Karpas-422 (cell line): ENCODE measurements at places on chromosomes 6 and 20.

GRCh38 chr6:32139590-32139989 is 9.5 kb upstream of the FKBPL start:
- no peak for DNase-seq

DNA sequence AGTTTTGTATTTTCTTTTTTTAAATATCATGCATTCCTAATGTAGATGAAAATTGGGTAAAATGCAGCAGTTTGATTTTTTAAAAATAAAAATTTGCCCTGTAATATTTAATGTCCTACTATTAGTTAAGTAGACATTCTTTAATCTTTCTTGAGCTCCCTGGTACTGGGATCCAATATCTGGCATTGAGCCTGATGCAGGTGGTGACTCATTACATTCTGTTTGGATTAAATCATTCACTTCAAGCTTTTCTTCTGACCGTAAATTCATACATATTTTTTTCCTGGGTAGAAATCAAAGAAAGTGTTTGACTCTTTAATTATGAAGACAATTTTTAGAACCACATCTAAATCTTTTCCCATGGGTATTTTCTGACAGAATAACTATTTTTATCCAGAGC is 768.8 kb upstream of the SLC35B3 start:
- no peak for DNase-seq

DNA sequence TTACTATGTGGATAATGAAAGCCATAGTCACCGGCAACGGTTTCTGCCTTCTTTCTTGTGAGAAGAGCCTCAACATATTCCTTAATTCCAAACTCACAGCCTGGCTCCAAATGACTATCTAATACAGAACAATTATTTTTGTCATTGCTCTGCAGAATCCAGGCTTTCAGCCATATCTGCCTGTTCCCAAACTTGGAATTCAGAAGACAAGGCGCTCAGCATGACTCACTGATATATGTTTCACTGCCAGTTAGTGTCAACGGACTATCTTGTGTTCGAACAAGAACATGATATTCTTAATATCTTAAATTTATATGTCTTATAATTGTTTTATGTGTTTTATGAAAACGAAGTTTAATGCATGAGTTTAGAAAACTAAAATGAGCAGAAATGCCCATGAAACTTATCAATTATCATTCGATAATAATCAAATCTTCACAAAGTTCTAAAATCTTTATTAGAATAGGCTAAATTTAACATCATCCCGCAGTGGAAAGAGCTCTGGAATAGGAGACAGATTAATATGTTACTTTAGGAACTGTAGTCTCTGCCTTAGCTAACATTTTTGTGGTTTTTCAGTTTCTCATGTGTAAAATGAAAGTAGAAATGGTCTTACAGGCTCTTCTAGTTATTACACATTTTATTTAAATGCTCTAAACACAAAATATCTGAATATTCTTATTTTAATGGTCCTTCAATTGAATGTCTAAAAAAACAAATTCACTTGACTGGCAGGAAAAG is 669.3 kb upstream of the GJE1 start:
- no peak for DNase-seq

GRCh38 chr6:155319902-155320301 is 5.6 kb upstream of the TFB1M start:
- no peak for DNase-seq

GRCh38 chr6:42359021-42359420 is 92.7 kb downstream of the TRERF1 start:
- DNase-seq, result no peak

DNA sequence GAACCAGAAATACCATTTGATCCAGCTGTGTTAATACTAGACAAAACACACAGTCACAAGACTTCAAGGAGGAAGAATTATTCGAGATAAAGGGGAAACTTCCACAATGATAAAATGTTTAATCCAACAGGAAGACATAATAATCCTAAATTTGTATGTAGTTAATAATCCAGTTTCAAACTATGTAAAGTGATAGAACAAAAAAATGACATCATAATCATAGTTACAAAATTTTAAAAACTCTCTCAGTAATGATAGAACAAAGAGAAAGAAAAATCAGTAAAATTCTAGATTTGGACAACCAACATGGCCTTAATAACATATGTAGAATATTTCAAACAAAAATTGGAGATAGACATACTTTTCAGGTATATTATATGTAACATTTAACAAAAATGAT is 38.9 kb downstream of the LINC00237 start:
- DNase-seq, result no peak

GRCh38 chr20:47784599-47785310 is 526 bp downstream of the SULF2 start:
- no peak for DNase-seq

GRCh38 chr6:136347847-136348246 is 58.2 kb upstream of the BCLAF1 start:
- DNase-seq, result no peak
